Chondrocyte (in vitro differentiated cells): ENCODE measurements at places on chromosomes 12 and 14.

DNA sequence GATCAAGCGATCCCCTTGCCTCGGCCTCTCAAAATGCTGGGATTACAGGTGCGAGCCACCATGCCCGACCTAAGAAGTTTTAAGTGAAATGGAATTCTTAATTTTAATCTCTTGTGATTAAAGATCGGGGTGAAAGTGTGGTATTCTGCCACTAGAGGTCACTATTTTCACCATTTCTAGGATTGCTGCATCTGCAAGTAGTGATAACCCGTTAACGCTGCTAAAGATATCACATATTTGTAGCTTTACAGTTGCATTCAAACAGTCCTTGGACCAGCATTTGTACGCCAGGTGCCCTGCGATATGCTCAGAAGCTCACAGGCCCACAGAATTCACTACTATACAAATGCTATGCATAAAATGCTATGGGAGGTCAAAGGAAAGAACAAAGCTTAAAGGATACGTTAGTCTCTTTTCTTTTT lies 19.3 kb downstream of the CCDC62 start:
- no peak overlapping the region for H3K27ac ChIP-seq
- H3K27me3 ChIP-seq = no peaks in the 10 kb centered on the region
- peaks cover 2% of the 10 kb centered on the region for H3K4me1 ChIP-seq
- peak; percentile 19 for DNase-seq
- no peak overlapping the region for H3K4me3 ChIP-seq
- no peaks in the 10 kb centered on the region for H3K36me3 ChIP-seq

DNA sequence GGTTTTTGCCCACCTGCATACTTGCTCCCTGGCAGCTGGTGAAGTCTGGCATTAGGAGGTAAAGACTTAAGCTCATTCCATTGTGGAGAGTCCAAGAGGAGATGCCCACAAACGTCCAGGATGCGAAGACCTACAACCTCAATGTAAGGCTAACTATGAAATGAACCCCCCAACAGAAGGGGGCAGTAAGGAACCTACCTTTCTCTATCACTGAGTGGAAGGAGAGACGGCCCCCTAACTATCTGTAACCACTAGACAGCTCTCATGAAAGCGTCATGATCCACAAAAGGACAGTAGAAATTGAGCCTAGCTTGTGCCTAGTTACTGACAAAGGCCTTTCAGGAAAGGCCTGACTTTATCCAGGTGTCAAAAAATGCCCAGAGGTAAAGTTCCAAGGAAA lies 55.3 kb downstream of the ZFYVE21 start:
- no peaks in the 10 kb centered on the region for H3K27me3 ChIP-seq
- no peak for DNase-seq
- H3K4me1 ChIP-seq = no peaks in the 10 kb centered on the region
- no peak overlapping the region for H3K4me3 ChIP-seq

DNA sequence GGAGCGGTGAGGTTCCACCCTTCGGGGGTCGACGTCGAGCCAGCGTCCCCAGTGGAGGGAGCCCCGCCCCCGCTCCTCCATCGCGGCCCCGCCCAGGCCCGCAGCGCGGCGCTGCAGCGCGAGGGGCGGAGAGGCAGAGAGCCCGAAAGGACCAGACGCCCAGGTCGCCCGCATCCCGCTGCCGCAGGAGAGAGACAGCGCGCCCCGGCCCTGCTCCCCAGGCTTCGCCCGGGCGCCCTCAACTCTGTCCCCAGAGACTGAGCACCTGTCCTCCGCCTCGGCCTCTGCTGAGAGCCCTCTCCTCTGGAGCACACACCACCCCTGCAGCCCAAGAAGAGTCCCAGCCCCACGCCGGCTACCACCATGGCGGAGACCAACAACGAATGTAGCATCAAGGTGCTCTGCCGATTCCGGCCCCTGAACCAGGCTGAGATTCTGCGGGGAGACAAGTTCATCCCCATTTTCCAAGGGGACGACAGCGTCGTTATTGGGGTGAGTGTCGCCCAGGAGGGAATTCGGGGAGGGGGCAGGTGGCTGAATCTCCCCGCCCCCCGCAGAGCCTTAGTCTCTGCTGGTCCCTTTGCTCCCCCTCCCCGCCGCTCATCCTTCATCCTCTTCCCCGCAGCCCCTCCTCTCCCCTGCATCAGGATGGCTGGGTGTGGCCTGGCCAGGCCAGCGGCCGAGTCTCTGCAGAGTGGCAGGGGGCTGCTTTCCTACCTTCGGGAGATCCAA lies at the start of gene KIF5A:
Gene KIF5A (plus strand): TSS at position 136 of the 732 bp plus-strand sequence. CDS start 228 bp downstream, at position 364.
- peaks cover 10% of the 10 kb centered on the region for H3K27me3 ChIP-seq
- no peak for DNase-seq
- peaks cover 7% of the 10 kb centered on the region for H3K36me3 ChIP-seq

DNA sequence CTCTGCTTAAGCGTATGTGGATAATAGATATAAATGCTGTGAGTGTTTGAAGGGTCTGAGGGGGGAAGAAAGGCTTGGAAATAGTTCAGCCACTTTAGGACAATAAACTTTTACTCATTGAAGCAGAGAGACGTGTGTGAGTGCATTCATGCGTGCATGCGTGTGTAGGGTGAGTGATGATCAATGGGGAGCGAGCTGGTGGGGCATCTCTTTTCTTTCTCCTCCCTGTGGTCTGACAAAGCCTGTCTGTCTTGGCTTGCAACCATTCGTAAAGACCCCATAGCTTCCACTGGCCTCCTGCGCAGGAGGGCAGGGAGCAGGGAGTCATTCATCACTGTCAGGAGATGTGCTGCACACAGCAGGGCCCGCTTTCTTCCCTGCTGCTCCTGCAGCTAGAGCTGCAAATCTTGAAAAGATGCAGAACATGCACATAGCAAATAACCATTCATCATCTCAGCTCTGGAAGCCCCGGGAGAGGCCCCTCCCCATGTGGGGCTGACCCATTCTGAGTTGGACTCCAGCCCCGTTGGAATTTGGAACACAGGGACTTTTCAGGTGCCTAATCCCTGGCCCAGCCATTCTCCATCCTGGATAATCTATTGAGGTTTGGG lies 223.2 kb downstream of the PPM1H start:
- H3K27me3 ChIP-seq = no peaks in the 10 kb centered on the region
- peaks cover 38% of the 10 kb centered on the region for H3K4me1 ChIP-seq
- no peak overlapping the region for H3K4me3 ChIP-seq
- H3K27ac ChIP-seq = peak overlapping the region; percentile 32

GRCh38 chr12:117818400-117818799 lies 150.4 kb downstream of the KSR2 start:
- H3K27ac ChIP-seq = no peak overlapping the region
- H3K4me3 ChIP-seq = no peak overlapping the region
- H3K36me3 ChIP-seq = no peaks in the 10 kb centered on the region
- DNase-seq = no peak
- peaks cover 4% of the 10 kb centered on the region for H3K4me1 ChIP-seq
- peaks cover 36% of the 10 kb centered on the region for H3K27me3 ChIP-seq

- H3K27ac ChIP-seq = no peak overlapping the region
- no peaks in the 10 kb centered on the region for H3K4me1 ChIP-seq
- H3K4me3 ChIP-seq = no peak overlapping the region
- no peak for DNase-seq
- H3K27me3 ChIP-seq = peaks cover 9% of the 10 kb centered on the region
- no peaks in the 10 kb centered on the region for H3K36me3 ChIP-seq
These were observed 8.5 kb downstream of the RDH12 start for GRCh38 chr14:67710209-67710608.

GRCh38 chr14:36520601-36521525 lies 831 bp upstream of the NKX2-1 start:
- H3K27ac ChIP-seq = no peak overlapping the region
- peaks cover 4% of the 10 kb centered on the region for H3K36me3 ChIP-seq
- peak overlapping the region; percentile 35 for H3K4me3 ChIP-seq

- no peaks in the 10 kb centered on the region for H3K36me3 ChIP-seq
- H3K4me1 ChIP-seq = no peaks in the 10 kb centered on the region
- H3K4me3 ChIP-seq = no peak overlapping the region
- H3K27me3 ChIP-seq = no peaks in the 10 kb centered on the region
- H3K27ac ChIP-seq = no peak overlapping the region
These were observed 124.3 kb downstream of the PIWIL1 start for GRCh38 chr12:130461839-130462557.

- H3K4me3 ChIP-seq = no peak overlapping the region
- DNase-seq = no peak
- H3K4me1 ChIP-seq = no peaks in the 10 kb centered on the region
- H3K27me3 ChIP-seq = peaks cover 7% of the 10 kb centered on the region
- no peaks in the 10 kb centered on the region for H3K36me3 ChIP-seq
These were observed 220.0 kb upstream of the PWP1 start for GRCh38 chr12:107465625-107466024.
